Activated T-cell treated with anti-CD3 and anti-CD28 coated beads, Interleukin-2, amount 50 U/mL, for 4 hours (primary cell): ENCODE measurements at places on chromosomes 13 and 19. TPM values are rescaled to one million over a fixed set of nuclear protein-coding genes. Genes with fewer than 3 reads are reported as not detected.

GRCh38 chr13:90154311-90154960 lies 1193.1 kb upstream of the MIR17HG start:
- no peak for DNase-seq

DNA sequence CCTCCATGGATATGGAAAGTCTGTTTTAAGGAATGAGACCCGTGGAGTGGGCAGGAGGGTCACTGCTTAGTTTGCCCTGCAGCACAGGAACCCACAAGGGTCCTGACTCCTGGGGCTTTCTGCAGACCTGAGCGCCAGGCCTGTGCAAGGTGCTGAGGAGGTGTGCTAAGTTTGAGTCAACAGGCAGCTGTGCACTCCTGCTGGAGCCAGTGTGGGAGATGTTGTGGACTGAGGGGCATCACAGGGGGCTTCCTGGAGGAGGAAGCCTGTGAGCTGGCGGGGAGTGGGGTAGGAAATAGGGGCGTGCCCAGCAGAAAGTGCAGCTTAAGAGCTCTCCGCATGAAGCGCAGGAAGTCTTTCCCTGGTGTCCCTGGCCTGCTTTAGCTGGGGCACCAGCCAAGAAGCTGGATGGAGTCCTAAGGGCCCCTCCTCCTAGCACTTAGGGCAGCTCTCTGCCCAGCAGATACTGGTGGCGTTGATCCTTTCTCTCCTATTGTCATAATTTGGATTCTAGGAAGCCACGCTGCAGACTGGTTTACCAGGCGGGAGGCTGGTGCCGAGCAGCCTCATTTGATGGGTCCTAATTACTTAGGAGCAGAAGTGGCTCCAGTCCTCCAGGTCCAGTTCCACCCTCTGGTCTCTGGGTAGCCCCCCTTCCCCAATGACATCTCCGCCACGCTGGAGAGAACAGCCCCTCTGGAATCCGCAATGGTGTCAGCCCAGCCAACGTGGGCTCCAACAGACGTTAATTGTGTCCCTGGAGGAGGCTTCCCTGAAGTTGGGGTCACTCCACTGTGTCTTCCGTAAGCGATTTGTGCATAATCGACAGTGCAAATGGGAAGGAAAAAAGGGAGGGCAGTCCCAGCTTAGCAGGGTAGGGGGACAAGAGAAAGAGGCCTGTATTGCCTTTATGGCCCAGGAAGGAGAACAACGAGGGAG lies 309.2 kb downstream of the ZNF536 start:
- no peak for DNase-seq

ZNF878 gene
- total RNA-seq: 0.19 TPM

DNA sequence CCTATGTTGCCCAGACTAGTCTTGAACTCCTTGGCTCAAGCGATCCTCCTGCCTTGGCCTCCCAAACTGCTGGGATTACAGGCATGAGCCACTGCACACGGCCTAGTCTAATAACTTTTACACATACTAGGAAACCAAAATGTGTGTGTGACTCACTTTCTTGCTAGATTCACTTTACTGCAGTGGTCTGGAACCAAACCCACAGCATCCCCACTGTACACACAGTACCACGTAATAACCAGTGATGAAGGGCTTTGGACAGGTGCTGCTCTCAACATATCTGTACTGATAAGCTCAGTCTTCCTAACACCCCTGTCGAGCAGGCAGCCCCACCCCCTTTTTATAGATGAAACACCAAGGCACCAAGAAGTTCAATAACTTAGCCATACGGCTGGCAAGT lies 5.1 kb downstream of the DNMT1 start:
- no peak for DNase-seq

DNA sequence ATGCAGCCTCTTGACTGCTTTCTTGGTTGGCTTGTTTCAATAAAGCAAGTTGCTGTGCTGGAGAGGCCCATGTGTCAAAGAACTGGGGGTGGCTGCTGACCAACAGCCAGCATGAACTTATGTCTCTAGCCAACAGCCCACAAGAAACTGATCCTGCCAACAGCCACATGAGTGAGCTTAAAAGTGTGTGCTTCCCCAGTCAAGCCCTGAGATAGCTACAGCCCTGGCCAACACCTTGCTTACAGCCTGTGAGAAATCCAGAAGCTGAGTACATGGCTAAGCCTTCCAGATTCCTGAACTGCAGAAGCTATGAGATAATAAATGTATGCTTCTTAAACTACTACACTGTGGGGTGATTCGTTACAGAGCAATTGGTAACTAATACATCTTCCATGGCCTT lies 38.9 kb upstream of the IPO5 start:
- no peak for DNase-seq

MATK gene
- total RNA-seq: 43.1 TPM

DNA sequence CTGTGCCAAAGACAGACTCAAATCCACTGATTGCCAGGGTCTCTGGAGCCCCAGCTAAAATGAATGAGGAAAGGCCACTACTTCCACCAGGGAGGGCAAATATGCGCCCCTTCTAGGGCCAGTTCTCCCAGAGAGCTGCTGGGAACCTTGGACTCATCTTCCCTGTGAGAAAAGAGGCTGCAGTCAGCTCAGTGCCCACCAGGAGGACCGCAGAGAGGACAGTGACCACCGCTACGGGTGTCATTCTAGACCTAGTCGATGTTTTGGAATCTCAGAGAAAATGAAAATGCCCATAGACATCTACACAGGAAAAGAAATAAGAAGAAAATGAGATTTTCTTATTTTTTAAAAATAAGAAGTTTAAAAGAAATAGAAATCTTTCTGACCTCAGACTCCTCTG lies 235.1 kb downstream of the UQCRFS1 start:
- DNase-seq: no peak

DNA sequence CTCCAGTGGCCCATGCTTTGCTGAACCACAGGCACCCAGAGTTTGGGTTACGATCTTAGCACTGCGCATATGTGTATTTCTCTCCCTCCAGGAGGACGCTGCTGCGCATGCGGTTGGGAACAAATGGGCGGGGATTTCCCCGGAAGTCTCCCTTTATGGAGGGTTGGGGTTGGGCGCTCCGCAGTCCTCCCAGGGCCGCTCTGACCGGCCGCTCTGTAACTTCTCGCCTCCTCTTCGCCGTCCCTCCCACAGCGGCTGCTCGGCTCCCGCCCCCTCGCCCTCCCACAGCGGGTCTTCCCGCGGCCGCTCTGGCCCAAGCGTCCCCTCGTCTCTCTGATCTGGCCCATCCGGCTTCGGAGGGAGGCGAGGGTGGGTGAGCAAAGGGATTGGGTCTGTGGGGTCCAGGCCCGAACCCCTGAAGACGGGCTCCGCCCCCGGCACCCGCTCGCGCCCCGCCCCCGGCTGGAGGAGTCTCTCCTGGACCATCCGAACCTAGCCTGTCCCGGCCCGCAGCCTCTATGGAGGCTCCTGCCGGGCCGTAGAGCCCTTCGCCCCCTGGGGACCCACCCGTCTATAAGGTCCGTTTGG lies at the start of gene MEGF8:
MEGF8 (plus strand) TSS at position 328 of the 588 bp plus-strand sequence. CDS start 609 bp downstream, outside the sequence.
- DNase-seq: peak; percentile 97

TTC9B gene
- not detected for total RNA-seq

DNA sequence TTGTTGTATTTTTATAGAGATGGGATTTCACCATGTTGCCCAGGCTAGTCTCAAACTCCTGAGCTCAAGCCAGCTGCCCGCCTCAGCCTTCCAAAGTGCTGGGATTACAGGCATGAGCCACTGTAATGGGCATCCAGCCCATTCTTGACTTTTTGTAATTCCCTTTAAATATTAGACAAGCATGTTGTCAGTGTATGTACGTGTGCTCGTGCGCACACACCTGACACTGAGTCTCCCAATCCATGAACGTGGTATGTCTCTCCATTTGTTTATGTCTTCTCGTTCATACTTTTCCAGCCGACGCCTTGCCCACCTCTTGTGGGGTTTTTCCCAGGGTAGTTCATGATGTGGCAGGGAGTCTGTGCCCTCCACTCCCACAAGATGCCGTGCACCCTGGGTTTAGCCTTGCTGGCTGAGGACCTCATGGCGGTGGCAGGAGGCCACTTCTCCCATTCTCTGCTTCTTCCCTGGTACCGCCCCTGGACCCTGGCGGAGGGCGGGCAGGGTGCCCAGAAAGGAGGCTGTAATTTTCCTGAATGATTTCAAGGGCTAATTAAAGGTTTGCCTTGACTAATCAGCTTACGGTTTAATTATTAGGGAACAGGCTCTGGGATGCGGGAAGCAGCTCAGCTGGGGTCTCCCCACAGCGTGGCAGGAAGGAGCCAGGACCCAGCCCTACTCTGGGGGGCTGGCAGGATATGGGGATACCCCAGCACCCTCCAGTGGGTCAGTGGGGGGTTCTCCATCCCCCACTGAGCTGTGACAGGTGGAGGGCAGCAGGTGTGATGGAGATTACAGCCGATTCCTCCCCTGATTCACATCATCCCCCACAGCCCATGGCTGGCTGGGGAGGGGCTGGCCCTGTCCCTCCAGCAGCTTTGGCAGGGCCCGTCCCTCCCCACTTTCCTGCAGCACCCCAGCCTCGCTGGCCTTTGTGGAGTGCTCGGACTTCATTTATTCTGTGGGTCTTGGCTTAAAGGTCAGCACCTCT lies 12.9 kb downstream of the PAK4 start:
- DNase-seq: no peak

SCGB2B2 gene
- total RNA-seq: 0.65 TPM

- DNase-seq: no peak
These were observed 29.5 kb upstream of the NFIC start for GRCh38 chr19:3336680-3337523.

PLA2G4C gene
- 11.6 TPM for total RNA-seq

- no peak for DNase-seq
These were observed 79.0 kb downstream of the INSR start for GRCh38 chr19:7215176-7215575.

DNA sequence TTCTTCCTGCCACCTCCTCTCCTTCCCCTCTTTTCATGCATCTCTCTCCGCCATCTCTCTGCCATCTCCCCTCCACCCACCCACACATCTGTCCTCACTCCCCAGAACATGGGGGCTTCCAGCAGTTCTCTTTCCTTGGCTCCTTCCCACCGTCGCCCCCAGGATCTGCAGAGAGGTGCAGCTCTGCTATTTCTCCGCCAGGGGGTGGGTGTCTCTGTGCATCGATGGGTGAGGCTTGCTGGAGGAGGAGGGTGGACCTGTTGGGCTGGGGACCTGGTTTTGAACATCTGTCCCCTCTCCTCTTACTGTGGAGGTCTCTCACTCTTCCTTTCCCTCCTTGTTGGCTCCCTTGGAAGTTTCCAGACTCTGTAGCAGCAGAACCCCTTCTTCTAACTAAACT lies 51.7 kb downstream of the MYH14 start:
- no peak for DNase-seq

- DNase-seq: no peak
These were observed 43.0 kb downstream of the METTL21C start for GRCh38 chr13:102651892-102652291.

TMC4 gene
- 0.98 TPM for total RNA-seq

DNA sequence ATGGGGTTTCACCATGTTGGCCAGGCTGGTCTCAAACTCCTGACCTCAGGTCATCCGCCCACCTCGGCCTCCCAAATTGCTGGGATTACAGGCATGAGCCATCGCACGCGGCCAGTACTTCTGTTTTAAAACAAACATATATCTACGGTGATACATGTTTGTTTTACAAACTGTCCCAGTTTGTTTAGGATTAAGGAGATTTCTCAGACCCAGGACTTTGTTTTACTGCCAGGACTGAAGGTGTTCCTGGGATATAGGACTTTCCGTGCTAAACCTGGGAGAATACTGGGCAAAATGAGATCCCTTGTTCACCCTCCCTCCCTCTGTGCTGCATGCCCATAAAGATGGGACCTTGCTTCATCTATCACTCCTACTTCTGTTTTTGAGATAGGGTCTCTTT lies 8.8 kb downstream of the NLRP8 start:
- no peak for DNase-seq

GRCh38 chr19:46696052-46696451 lies 20.9 kb downstream of the PRKD2 start:
- no peak for DNase-seq
